Activated CD4-positive, alpha-beta T cell treated with anti-CD3 and anti-CD28 coated beads for 24 hours (primary cell): ENCODE measurements at places on chromosomes 12 and 14.

DNA sequence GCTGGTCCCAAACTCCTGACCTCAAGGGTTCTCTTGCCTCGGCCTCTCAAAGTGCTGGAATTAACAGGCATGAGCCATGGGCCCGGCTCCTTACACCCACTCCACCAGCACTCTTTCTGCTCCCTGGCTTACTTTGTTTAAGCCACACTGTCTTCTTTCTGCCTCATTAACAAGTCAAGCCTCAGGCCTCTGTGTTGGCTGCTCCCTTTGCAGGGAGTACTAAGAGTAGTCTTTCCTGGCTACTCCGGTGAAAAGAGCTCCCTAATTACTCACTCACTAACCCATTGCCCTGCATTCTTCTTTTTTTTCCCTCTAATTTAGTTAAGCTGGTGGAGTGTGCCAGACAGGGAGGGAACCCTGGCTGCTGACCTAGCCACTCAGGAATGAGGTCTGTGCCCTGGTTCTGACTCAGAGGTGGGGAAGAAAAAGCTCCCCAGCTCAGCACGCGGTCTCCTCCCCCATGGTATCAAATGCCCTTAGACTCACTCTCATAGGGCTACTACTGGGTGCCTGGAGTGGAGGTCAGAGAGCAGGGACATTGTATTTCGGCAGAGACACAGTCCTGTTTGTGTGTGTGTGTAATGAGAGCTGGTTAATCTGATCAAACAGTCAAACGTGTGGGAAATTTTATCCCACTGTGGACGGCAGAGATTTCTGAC lies 19.8 kb downstream of the GALNT6 start:
- no peak for DNase-seq

DNA sequence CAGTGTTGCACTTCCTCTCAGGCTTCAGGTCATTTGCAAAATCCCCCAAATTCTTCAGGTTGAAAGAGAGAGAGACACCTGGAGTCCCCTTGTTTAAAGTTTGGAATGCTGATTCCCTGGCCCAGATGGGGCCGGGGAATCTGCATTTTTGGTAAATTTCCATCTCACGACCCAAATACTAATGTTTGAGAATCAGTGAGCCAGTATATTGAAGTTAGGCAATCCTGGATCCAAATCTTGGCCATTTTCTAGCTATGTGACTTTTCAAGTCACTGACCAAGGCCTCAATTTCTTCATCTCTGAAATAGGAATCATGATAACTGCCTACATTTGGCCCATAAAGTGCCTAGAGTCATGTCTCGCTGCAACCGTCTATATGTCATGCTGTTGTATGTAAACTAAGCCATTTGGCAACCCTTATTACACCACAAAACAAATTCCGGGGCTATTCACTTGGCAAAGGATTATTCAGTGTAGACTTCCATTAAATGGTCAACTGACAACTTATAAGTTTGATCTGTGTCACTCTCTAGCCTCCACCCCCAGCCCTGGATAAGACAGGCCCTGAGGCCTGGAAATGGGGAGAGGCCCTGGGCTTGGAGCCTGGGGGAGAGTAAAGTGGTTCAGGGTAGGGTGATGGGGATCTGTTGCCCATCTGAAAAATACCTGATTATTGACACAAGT lies 3.7 kb upstream of the ZFP36L1 start:
- no peak for DNase-seq

GRCh38 chr14:75570797-75571196 lies 7.6 kb upstream of the FLVCR2 start:
- no peak for DNase-seq

DNA sequence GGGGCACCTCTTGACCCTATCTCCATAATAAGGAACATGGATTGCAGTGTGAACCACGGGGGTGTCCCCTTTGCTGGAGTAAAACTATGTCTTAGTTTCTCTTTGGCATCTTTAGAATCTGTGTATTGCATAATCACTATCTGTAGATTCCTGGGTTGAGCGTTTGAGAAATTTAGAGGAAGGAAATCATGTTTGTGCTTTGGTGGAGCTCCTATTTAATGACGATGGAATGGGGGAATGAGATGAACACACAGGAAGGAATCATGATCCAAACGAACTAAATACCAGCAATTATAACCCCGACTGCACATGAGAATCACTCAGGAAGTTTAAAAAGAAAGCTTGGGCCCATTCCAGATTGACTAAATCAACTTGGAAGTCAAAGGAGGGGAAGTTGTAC lies 1.3 kb upstream of the MYG1 start:
- no peak for DNase-seq

DNA sequence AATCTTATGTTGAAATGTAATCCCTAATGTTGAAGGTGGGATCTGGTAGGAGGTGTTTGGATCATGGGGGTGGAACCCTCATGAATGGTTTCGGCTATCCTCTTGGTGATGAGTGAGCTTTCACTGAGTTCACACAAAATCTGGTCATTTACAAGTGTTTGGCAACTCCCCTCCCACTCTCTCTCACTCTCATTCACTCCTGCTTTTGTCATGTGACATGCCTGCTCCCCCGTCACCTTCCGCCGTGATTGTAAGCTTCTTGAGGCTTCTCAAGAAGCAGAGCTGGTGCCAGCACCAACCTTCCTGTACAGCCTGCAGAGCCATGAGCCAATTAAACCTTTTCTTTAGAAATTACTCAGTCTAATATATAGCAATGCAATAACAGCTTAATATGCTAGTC lies 245.4 kb downstream of the BMP4 start:
- no peak for DNase-seq

DNA sequence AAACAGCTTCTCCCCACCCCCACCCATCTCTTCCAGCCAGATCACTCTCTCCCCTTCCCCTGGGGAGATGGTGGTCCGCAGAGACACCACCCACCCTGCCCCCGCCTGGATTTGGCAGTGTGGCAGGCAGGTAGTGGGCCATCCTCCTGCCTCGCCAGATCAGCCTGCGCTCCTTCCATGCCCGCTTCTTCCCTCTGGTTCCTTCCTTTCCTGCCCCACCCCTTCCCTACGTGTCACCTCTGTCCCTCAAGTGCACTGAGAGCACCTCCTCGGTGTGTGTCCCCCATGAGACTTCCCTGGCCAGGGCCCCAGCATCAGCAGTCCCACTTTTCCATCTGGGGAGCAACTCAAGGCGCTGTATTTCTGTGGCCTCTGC lies 632 bp downstream of the NYNRIN start:
- no peak for DNase-seq

GRCh38 chr12:95253386-95253785 lies 35.8 kb downstream of the VEZT start:
- DNase-seq = no peak

DNA sequence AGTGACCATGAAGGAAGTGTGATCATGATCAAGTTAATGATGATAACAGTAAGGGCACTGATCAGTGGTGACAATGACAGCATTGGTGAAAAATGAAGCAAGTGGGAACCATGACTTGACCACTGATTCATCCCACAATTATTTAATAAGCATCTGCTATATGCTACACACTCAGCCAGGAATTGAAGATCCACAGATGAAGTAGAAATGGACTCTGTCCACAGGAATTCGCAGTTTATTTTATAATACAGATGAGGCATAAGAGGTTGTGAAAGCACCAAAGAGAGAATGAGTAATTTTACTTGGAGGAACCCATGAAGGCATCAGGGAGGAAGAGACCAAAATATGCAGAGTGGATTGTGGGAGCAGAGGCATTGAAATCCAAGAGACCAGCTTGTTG lies 33.8 kb upstream of the SMUG1 start:
- DNase-seq = no peak

GRCh38 chr14:87483271-87484260 lies 509.4 kb downstream of the GALC start:
- DNase-seq = no peak

DNA sequence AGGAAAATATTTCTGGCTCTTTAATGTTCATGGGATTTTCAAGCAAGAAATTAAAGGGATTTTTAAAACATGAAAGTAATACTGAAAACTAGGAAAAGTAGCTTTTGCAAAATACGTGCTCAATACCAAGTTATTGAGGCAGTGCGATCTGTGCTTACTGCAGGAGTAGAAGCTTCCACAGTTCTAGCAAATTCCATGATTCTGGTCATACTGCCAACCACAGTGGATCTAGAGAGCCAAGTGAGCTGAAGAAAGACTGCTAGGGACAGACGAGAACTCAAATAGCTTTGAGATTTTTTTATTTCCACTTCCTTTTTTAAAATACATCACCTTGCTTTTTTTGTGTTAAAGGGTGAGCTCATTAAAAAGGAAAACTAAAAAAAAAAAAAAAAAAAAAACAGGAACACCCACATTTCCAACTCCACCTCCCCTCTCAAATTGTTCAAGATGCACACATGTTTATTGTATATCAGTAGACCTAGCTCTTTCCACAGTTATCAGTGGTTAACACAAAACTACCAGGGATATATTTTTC lies 26.2 kb downstream of the EGLN3 start:
- no peak for DNase-seq

DNA sequence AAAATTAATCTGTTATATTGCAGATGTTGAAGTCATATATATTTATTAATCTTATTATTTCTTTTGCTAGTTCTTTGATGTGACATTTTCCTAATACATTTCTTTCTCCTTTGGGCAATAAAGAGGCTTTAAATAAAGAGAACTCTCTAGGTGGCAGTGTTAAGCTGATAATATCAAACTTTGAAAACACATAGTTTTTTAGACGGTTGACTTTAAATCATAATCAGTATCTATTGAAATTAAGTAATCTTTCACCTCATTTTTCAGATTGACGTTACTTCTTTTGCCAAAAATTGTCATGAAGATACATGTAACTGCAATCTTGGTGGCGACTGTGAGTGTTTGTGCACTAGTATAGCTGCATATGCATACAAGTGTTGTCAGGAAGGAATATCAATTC lies 130.8 kb upstream of the PTPRQ start:
- no peak for DNase-seq

DNA sequence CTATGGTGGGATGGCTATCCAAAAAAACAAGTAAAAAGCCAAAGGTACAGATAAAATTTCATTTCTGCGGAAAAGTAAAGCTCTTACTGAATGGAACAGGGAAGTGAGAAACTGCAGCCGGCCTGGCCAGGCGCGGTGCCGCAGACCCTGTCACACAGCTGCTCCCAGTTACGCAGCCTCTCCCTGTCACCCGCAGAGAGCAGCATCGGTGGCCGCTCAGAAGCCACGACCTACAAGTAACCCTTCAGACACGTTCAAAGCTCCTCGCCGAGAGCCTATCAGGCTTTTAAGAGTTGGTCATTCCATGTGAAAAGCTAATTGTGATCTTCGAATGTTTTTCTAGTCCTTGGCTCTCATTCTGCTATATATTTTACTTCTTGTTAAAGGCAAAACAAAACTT lies 11.0 kb upstream of the ANKLE2 start:
- DNase-seq = no peak

GRCh38 chr12:15797818-15798217 lies 8.6 kb upstream of the EPS8 start:
- DNase-seq = no peak

DNA sequence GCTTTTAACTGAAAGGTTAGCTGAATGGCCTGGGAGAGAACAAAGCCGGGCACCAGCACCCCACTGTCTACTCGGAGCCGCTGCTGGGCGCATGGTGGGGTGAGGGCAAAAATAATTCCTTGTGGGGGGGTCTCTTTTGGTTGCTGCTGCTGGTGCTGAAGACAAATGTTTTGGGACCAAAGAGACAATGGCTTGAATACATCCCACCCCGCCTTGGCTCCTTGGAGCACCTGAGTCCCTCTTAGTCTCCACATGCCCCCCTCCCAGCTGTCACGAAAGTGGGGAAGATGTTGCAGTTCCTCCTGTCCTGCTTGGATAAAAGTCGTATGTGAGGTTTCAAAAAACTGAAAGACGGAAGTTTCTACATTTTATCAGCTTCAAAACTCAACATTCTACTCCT lies 85.0 kb downstream of the PIWIL1 start:
- no peak for DNase-seq

DNA sequence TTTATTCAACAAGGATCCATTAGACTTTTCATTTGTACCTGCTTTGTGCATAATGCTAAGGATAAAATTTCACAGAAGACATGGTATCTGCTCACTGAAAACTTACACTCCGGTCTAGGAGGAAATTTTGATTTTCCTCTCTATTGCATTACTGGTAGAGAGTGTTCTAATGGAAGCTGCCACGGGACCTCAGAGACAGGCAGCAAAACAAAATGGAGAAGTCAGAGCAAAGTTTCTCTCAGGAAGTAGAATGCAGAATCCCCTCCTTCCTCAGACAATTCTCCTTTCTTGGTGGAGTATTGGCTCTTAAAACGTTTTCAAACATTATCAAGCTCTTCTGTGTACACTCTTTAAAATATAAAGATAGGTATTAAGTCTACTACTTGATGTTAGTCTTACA lies 12.3 kb downstream of the CLEC2B start:
- DNase-seq = no peak

DNA sequence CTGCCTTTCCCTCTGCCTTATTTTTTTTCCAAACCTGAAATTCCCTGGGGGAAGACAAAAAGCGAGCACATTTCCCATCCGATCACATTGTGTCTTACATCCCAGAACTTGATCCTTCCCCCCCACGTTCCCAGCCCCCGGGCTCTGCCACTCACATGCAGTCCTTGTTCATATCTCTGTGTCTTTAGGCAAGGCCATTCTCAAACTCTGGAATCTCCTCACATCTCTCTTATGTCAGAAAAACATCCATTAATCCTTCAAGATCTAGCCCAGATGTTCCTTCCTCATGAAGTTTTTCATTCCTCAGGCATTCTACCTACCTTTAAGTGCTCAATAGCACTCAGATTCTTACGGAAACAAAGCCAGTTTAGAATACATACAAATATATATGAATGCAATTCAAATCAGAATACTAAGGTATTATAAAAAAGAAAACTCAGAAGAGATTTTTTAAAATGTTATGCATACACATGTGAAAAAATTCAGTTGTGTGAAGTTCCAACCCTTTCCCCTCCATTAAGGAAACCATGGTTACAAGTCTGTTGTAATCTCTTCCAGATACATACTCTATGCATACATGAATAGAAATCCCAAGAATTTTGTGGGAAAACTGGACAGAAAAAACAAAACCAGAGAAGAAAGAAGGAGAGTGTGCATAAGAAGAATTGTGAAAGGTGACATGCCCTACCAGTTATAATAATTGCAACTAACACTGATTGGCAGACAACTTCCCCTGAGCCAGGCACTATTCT lies 120.3 kb downstream of the SLC38A1 start:
- DNase-seq = no peak

DNA sequence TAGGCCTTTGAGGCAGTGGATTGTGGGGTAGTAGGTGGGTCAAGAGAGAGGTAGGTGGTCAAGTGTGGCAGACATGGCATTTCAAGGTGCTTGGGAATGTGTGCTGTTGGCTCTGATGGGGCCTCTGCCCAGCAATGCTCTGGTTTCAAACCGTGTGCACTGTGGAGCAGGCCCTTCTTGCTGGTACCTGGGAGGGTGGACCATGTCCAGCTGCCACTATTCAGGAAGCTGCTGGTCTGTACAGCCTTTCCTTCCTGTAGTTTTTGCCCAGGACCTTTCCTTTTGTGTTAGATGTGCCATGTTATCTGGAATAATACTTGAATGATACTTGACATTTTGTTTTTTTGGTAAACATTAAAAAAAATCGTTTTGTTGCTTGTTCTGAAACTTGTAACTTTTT lies 14.8 kb downstream of the RIMKLB start:
- DNase-seq = no peak

GRCh38 chr14:59483363-59483762 lies 845 bp downstream of the L3HYPDH start:
- no peak for DNase-seq
